ENCODE measurements at places on chromosomes 3 and 15.

- no peak for DNase-seq
Measured at GRCh38 chr15:55389264-55389607, 18.9 kb downstream of the CCPG1 start.

GRCh38 chr3:149726716-149727407 lies 25.4 kb downstream of the COMMD2 start:
- DNase-seq: no peak

- DNase-seq: no peak
Measured at GRCh38 chr15:39135989-39136388, 444.9 kb upstream of the THBS1 start.

DNA sequence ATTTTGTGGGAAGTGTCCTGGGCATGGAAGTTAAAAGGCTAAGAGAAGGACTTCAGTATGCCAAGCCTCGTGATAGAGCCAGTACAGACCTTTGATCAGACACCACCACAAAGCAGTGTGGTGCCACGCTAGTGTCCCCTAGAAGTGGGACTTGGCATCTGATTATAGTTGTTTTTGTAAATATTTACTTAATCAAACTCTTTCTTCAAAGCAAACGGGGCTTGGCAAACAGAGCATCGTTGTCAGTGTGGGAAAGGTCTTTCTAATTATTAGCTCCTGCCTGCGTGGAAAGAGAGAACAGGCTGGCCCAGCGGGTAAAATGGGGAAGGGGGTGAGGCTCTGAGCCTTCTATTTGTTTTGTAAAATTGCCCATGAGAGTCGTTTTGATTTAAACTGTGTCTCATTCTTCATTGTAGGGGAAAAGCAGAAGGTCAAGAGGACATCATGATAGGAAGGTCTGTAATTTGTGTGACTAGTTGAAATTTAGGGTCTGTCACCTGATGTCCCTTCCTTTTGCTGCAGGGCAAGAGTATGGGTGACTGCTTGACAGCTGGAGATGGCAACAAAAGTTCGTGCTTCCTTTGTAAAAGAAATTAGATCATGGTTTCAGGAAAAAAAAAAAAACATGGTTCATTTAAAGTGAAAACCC lies 105.0 kb downstream of the IQCH start:
- DNase-seq: no peak

DNA sequence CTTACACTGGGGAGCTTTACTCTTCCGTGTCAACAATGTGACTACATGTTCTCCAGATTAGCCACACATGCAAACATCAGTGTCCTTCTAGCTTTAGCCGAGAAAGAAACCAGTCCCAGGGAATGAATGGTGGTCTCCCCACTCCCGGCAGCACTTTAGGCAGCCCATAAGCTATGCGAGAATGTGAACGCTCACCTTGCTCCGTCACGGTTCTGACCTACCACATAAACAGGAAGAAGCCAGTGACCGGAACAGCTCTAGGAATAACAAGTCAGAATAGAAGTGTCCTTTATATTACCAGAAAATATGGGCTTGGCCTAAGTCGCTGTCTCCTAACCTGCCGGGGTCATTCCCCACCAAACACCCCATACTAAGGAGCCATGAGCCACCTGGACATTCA lies 98.0 kb upstream of the ABHD17C start:
- no peak for DNase-seq

GRCh38 chr3:156620901-156621300 lies 53.5 kb upstream of the TIPARP start:
- DNase-seq: no peak

- no peak for DNase-seq
Measured at GRCh38 chr3:188239035-188239434, 85.1 kb downstream of the LPP start.

DNA sequence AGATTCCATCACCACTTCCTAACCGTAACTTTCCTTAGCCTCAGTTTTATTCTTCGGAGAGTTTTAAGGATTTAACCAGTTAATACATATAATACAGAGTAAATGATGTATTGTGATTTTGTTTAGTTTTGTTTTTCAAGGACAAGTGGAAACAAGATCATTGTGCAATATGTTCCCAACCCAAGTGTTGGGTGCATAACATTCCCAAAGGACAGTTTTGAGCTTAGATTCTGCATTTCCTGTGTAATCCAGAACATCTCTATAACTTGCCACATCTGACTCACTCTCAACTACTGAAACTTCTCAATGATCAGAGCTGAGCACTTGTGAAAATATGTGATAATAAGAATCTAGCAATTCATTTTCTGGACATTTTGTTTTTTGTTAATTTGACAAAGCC lies 466.1 kb upstream of the PPP2R3A start:
- no peak for DNase-seq

DNA sequence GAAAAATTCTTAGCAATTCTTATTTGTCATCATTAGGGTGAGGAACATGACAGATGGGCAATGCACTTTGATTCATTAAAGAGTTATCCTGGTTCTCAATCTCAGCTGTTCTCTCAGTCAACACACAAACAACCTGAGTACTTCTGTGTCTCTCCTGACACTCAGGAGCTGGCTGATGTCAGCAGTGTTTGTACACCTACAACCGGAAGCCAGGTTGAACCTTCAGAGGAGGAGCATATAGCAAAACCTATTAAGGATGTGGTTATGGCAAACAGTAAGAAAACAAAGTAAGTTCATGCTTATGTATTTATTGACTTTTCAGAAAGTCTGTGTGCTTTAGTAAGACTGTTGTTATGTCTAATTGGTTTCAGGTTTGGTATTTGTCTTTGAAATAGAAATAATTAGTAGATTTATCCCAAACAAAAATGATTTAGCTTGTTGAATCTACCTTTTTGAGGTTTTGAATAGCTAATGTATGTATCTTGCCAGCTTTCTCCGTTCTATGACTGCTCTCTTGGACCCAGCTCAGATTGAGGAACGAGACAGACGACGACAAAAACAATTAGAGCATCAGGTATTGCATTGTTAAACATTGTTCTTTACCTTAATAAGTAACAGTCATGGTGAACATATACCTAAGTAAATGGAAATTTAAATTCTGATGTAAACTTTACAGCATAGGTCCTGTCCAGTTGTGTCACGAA lies 36.6 kb downstream of the CCDC66 start:
- DNase-seq: peak; percentile 14

GRCh38 chr3:80519436-80519835 lies 751.6 kb upstream of the ROBO1 start:
- no peak for DNase-seq

DNA sequence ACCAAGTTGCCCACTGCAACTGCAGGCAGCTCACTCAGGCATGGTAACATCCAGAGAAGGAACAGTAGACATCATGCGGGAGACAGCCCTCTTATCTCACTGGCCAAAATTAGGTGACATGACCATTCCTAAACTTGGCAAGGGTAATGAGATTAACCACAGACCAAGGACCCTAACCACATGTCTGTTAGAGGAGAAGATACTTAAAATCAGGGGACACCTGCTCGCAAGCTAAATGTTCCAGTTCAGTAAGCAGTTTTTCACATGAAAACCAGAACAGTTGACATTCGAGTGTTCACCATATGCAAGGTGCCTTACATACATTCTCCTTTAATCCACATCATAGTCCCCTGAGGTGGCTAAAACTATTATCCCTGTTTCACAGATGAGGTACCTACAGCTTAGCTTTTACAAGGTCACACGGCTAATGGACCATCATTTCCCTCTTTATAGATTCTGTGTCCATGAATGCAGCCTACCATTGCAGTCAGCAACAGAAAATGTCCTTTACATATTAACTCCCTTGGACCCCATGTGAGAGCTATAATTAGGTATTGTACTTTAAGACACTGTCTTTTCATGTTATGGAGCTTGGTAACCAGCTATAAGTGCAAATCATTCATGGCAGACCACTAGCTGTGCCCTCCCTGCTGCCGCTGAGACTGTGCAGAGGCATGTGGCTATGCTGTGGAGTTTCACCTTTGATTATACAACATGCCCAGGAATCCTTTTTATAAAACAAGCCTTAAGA lies 154.1 kb downstream of the LIPC start:
- no peak for DNase-seq

- DNase-seq: no peak
Measured at GRCh38 chr3:84685467-84685866, 273.3 kb upstream of the CADM2 start.

- DNase-seq: no peak
Measured at GRCh38 chr15:73455876-73456275, 12.9 kb downstream of the REC114 start.

DNA sequence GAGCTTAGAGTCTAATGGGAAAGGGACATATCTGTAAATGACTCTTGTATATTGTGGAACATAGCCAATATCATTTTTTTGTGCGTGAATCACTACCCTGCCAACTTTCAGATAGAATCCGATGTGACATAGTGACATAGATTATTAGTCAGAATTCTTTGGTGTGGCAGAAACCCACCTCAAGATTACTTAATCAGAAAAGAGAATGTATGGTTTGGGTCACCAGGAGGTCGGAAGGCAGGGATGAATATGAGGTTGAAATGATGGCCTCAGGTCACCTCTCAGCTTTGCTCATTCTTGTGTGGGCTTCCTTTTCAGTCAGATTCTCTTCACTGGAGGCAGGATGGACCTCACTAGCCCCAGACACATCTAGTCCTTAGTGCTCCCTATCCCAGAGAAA lies 41.4 kb downstream of the SNAPC5 start:
- DNase-seq: no peak

DNA sequence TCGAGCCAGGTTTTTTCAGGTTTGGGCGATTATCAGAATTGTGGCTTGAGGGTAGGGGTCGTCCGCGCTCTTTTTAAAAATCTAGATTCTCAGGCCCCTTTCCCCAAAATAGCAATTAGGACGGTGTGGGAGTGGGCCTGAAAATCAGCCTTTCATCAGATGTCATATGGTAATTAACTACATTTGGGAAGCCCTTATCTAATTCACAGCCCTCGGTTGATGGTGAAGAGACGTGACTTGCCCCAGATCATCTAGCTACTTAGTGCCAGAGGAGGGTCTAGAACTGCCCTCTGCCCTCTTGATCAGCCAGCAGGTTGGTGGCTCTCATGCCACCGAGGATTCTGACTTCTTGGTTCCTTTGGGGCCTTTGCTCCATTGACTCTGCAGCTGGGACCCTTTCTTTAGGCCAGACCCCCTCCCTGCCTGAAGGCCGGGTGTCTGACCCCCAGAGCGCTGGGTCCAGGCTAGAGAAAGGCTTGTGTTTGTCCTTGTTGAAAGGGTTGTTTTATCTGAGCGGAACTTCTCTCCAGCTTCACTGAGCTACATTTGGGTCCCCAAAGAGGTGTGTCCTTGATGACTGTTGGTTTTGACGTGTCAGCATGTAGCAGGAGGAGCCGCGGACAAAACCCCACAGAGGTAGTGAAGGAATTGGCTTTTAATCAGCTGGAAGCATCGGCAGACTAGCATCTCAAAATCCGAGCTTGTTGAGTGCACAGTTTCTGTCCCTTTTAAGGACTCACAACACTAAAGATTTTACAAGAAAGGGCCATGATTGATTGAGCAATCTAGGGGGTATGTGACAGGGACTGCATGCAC lies 857 bp downstream of the AEN start:
- DNase-seq: peak; percentile 14

DNA sequence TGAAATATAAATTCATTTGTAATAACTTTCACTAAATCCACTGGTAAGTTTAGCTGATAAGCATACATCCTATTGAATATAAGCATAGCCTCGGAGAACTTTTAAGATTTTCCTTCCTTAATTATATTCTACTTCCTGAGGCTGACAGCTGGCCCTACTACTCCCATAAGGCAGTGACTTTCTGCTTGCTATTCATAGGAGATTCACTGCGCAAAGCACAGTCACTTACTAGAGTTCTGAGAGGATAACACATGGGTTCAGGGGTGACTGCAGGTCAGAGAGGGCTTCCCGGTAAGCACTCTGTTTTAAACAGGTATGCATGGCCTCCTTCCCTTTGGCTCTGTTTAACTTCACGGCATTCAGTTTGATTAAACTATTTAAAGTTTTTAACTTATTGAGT lies 75.8 kb downstream of the FAIM start:
- no peak for DNase-seq

DNA sequence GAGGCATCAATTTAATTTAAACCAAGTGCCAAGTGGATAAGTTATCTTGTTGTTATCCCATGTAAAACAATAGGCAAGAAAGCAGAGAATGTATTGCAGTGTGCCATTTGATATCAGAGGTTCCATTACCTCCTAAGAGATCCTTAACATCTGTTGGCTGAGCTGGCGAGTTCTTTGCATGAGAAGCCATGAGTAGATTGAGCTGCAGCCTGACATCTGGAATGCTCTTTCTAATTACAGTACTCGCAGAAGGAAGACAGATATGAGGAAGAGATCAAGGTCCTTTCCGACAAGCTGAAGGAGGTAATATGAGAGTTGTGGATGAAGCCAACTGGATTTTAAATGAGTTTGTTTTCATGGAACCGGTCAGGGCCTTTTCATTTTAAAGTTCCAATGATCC lies 19.4 kb downstream of the TPM1 start:
- no peak for DNase-seq

DNA sequence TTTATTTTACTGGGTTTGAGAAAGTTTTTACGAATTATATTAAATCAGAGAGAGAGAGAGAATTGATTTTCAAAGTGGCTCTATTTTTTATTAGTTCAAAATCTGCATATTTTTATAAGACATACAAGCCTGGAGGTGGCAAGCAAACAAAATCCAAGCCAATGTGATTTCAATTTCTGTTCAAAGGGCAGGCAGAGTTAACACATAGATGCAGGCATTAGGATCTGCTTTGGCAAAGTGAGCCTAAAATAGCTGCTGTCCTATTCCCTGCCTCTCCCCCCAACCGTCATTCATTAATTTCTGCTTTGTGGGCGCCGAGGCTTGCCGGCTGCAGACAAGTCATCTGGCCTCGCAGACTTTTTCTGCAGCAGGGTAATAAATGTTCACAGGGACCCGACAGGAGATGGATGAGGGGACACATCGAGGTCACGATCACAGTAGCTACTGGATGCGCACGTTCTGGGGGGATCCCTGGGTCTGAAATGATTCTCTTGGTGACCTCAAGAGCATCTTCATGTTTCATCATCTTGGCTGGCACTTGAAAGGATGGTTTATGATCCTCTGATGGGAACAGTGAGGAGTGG lies 123.9 kb upstream of the SLC6A11 start:
- no peak for DNase-seq

DNA sequence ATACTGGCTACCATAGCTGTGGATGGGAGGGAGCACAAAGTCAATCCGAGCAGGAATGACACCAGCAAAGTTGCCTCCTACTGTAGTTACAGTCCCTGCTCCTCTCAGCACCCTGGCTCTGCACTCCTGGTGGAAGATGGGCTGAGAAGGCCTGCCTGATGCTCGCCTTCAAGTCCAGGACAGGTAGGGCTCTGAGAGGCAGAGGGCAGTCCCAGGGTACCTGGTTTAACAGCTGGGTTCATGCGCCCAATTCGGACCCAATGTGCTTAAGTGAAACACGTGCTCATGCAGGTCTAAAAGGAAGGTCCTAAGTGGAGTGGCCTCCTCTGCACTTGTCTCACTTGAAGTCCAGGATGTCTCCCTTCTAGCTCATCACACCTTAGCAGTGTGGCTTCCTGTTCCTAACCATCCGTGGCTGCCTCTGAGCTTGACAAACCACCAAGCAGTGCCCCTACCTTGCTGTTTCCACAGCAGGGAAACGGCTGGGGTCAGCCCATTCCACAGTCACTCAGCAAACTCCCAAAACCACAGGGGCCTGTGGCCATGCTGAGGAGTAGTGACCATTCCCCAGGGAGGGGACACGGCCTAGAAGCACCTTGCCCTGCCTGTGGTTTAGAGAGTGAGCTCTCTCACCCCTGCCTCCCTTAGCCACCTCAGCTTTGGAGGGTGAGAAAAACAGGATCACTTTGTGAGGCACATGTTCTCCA lies 3.9 kb upstream of the MUSTN1 start:
- no peak for DNase-seq
